ENCODE measurements at places on chromosomes 11 and 22.

GRCh38 chr11:1936072-1936780 is 10.9 kb upstream of the MRPL23 start:
- peak; percentile 88 for DNase-seq

DNA sequence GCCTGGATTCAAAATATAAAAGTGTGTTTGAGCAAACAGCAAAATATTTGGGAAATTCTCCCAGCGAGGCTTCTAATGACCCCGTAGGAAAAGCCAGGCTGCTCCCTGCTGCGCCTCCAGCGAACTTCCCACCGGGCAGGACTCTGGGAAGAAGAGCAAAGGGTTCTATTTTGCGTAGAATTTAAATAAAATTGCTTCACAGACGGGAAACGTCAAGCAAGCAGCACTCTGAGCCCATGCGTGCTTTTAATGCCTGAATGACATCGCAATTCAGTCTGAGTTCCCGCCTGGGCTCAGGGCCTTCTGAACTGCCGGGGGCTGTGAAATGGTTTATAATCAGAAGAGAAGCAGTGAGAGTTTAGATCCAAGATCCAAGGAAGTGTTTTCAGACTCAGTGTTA is 775.1 kb downstream of the BRD1 start:
- peak; percentile 24 for DNase-seq

- no peak for DNase-seq
Observed at GRCh38 chr11:2396471-2396870, 4.1 kb upstream of the TSSC4 start.

- DNase-seq: no peak
Observed at GRCh38 chr11:59172345-59173079, 580 bp downstream of the DTX4 start.

- DNase-seq: no peak
Observed at GRCh38 chr11:114149689-114150407, 90.3 kb downstream of the ZBTB16 start.

Data from mesenteric fat pad (tissue), 1 donor.